ENCODE measurements at places on chromosomes 13 and 19. TPM values are rescaled to one million over a fixed set of nuclear protein-coding genes. Genes with fewer than 3 reads are reported as not detected.

DNA sequence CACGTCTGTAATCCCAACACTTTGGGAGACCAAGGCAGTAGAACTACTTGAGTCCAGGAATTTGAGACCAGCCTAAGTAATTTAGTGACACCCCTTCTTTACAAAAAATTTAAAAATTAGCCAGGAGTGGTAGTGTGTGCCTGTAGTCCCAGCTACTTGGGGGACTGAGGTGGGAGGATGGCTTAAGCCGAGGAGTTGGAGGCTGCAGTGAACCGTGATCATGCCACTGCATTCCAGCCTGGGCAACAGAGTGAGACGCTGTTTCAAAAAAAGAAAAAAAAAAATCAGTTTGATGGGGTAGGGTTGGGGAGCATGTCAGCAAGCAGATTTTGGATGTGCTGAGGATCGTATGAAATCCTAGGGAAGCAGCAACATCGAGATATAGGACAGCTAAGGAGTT is 4.2 kb downstream of the CEACAM19 start:
- H3K4me3 ChIP-seq = no peak overlapping the region
- no peak overlapping the region for H3K27ac ChIP-seq
- H3K36me3 ChIP-seq = no peaks in the 10 kb centered on the region
- no peaks in the 10 kb centered on the region for H3K27me3 ChIP-seq

GRCh38 chr13:100300243-100300642 is 211.3 kb downstream of the PCCA start:
- DNase-seq = no peak
- H3K4me3 ChIP-seq = no peak overlapping the region
- no peaks in the 10 kb centered on the region for H3K4me1 ChIP-seq
- H3K36me3 ChIP-seq = peaks cover 5% of the 10 kb centered on the region

DNA sequence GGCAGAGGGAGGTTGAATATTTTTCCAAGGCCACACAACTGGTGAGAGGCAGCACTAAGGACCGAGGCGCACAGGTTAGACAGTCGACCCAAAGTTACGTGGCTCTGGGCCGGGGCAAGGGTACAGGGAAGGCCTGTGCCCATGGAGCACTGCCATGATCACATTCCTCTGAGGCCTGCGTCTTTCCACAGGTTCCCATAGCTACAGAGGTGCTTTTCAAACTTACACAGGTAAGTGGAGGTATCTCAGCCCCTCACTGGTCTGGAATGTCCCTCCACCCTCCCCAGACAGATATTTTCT is 814 bp downstream of the ZNF211 start:
- peaks cover 41% of the 10 kb centered on the region for H3K36me3 ChIP-seq
- H3K27ac ChIP-seq = peak overlapping the region; percentile 89
- no peaks in the 10 kb centered on the region for H3K27me3 ChIP-seq
- peak overlapping the region; percentile 91 for H3K4me3 ChIP-seq

GRCh38 chr13:21138561-21138960 is 37.8 kb downstream of the SKA3 start:
- no peaks in the 10 kb centered on the region for H3K36me3 ChIP-seq
- DNase-seq = no peak
- peaks cover 35% of the 10 kb centered on the region for H3K4me1 ChIP-seq

DNA sequence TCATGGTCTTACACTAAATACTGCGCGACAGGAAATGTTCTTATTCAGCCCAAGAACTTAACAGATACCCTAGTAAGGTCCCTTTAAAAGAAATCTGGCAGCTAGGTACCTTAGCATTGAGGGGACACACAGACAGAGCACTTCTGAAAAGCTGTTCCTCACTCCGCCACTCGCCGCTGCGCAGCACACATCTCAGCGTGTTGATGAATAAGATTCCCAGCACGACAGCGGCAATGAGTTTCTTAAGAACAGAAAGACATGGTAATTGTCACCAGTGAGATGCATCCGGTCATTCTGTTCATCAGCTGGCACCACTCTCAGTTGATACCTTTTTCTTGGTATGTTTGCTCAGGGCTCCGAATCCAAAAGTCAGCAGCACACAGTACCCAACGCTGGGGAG is 39.9 kb downstream of the TMTC4 start:
- no peaks in the 10 kb centered on the region for H3K27me3 ChIP-seq
- no peak for DNase-seq
- no peaks in the 10 kb centered on the region for H3K4me1 ChIP-seq
- peaks cover 49% of the 10 kb centered on the region for H3K36me3 ChIP-seq
- H3K4me3 ChIP-seq = no peak overlapping the region
- H3K27ac ChIP-seq = no peak overlapping the region

- H3K4me3 ChIP-seq = no peak overlapping the region
- no peaks in the 10 kb centered on the region for H3K4me1 ChIP-seq
- H3K36me3 ChIP-seq = no peaks in the 10 kb centered on the region
- H3K27me3 ChIP-seq = no peaks in the 10 kb centered on the region
- DNase-seq = no peak
These were observed 148.4 kb downstream of the KLF12 start for GRCh38 chr13:73985783-73986182.

DNA sequence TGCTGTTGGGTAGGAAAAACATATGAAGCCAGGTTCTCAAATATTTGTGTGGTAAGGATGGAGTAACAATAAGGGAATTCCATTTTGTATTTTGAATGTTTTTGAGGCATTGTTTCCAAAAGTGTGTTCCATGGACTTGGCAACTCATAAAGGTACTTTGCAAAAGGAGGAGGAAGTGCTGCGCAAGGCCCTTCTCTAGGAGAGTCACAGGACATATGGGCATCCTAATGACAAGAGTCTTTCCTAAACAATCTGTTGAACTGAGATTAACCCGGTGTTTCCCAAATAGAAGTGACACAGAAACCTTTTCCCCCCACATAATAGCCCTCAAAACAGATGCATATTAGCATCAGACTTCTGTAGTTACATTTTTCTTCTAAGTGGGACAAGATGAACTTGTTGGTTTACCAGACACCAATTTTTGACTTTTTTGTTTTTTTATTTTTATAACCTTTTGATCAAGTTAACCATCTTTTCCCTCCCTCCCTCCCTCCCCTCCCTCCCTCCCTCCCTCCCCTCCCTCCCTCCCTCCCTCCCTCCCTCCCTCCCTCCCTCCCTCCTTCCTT is 209.3 kb downstream of the PCCA start:
- no peak overlapping the region for H3K27ac ChIP-seq
- H3K36me3 ChIP-seq = no peaks in the 10 kb centered on the region
- no peaks in the 10 kb centered on the region for H3K4me1 ChIP-seq
- no peak overlapping the region for H3K4me3 ChIP-seq
- no peak for DNase-seq
- H3K27me3 ChIP-seq = no peaks in the 10 kb centered on the region

DNA sequence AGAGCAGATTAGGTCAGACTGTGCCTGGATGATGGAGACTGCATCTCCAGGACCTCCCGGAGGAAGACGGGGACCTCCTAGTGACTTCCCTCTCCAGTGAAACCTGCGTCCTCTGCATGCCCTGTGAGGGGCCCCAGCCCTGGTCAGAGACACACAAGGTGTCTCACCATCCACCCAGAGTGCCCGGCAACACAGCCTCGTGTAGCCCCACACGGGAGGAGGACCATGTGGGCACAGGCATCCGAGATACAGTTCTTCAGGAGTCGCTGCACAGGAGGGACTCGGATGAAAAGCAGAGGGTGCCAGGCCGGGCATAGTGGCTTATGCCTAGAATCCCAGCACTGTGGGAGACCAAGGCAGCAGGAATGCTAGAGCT is 64.8 kb downstream of the PEPD start:
- H3K4me3 ChIP-seq = no peak overlapping the region
- peaks cover 32% of the 10 kb centered on the region for H3K36me3 ChIP-seq
- H3K27me3 ChIP-seq = no peaks in the 10 kb centered on the region
- peak; percentile 36 for DNase-seq
- H3K4me1 ChIP-seq = no peaks in the 10 kb centered on the region
- no peak overlapping the region for H3K27ac ChIP-seq

DNA sequence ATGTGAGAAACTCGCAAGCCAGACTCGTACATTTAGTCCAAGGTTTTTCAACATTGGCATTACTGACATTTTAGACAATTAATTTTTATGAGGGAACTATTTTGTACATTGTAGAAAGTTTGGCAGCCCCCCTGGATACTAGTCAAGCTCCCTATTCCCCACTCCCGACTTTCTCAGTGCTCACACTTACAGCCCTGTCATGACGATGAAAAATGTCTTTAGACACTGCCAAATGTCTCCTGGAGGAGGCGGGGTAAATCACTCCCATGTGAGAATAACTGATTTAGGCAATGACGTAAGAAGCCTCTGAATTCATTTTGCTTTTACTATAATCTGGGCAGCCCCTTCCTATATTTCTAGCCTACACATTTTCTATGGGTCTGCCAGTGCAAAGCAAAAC is 535.8 kb upstream of the KLHL1 start:
- DNase-seq = no peak
- H3K27me3 ChIP-seq = no peaks in the 10 kb centered on the region
- no peak overlapping the region for H3K27ac ChIP-seq
- H3K4me3 ChIP-seq = no peak overlapping the region

DNA sequence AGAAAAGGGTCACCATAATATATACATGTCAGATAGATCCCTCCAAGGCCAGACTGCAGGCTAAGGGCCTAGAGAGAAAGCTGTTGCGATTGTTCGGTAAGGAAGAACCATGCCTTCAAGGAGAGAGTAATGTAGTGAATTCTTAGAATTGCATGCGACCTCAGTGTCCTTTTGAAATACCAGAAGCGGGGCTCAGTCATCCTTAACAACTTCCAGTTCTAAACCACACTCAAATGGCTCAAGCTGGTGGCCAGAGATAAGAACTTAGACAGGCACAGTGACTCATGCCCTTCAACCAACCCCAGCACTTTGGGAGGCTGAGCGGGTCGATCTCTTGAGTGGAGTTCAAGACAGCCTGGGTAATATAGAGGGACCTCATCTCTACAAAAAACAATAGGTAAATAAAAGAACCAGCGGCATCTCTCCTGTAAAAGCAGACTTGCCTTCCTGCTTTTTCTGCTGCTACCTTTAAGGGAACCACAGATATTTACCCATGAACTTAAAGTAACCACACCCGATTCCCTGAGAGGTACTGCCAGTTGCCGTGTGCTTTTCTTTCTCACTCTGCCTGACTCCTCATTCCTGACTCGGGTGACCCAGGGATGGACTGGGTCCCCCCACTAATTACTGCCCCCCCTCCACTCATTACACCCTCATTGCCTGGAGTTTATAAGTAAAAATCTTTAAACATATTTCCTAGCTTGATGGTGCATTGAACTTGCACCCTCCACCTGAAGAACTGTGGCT is 15.4 kb upstream of the SIGLEC6 start:
- no peak overlapping the region for H3K27ac ChIP-seq
- H3K27me3 ChIP-seq = peaks cover 30% of the 10 kb centered on the region
- no peaks in the 10 kb centered on the region for H3K36me3 ChIP-seq
- DNase-seq = no peak
- peaks cover 29% of the 10 kb centered on the region for H3K4me1 ChIP-seq

DNA sequence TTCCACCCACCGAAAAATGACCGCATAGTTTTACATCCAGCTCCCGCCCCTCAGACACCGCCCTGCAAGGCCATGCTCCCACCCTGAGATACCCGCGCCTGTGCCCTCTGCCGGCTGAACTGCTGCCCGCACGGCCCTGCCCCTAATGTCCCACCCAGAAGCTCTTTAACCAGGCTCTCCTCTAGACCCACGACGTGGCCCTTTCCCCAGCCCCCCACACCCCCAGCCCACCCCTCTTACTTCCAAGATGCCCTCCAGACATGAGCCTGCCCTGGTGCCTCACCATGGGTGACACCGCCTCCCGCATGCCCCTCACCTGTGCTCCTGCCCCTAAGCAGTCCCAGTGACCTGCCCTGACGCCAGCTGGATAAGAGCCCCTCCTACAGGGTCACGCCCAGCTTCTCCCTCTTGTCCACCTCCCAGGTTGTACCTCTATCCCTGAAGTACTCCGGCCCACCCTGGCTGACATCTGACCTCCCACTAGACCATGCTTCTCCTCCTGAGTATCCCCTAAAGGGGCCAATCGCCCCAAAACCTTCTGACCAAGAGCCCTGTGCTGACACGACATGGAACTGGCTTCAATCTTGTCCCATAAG is 51.2 kb downstream of the COLGALT1 start:
- no peaks in the 10 kb centered on the region for H3K36me3 ChIP-seq
- peaks cover 37% of the 10 kb centered on the region for H3K4me1 ChIP-seq
- H3K4me3 ChIP-seq = peak overlapping the region; percentile 47
- no peaks in the 10 kb centered on the region for H3K27me3 ChIP-seq
- H3K27ac ChIP-seq = peak overlapping the region; percentile 70

- H3K27ac ChIP-seq = no peak overlapping the region
- H3K4me1 ChIP-seq = no peaks in the 10 kb centered on the region
- H3K36me3 ChIP-seq = no peaks in the 10 kb centered on the region
- H3K4me3 ChIP-seq = no peak overlapping the region
- no peak for DNase-seq
- H3K27me3 ChIP-seq = no peaks in the 10 kb centered on the region
These were observed 19.5 kb downstream of the LIG4 start for GRCh38 chr13:108195861-108196260.

ATP8B3 gene
- total RNA-seq = 10.1 TPM

IGFL2 gene
- not detected for total RNA-seq

KEAP1 gene
- 59.5 TPM for total RNA-seq

FGF14 gene
- total RNA-seq = 1.1 TPM

PDX1 gene
- not detected for total RNA-seq

POU4F1 gene
- total RNA-seq = 0.07 TPM
